Endothelial cell of umbilical vein (primary cell): ENCODE measurements at places on chromosomes 3 and 15. TPM values are rescaled to one million over a fixed set of nuclear protein-coding genes. Genes with fewer than 3 reads are reported as not detected.

- no peaks in the 10 kb centered on the region for H3K36me3 ChIP-seq
- peaks cover 16% of the 10 kb centered on the region for H3K4me1 ChIP-seq
- H3K27me3 ChIP-seq: no peaks in the 10 kb centered on the region
- no peak overlapping the region for H3K4me3 ChIP-seq
- no peak for DNase-seq
These were observed 77.0 kb downstream of the ITGA11 start for GRCh38 chr15:68354923-68355322.

- H3K27me3 ChIP-seq: no peaks in the 10 kb centered on the region
- no peaks in the 10 kb centered on the region for H3K36me3 ChIP-seq
- H3K4me3 ChIP-seq: no peak overlapping the region
- no peak for DNase-seq
These were observed 270.9 kb downstream of the ERC2 start for GRCh38 chr3:56197259-56197965.

DNA sequence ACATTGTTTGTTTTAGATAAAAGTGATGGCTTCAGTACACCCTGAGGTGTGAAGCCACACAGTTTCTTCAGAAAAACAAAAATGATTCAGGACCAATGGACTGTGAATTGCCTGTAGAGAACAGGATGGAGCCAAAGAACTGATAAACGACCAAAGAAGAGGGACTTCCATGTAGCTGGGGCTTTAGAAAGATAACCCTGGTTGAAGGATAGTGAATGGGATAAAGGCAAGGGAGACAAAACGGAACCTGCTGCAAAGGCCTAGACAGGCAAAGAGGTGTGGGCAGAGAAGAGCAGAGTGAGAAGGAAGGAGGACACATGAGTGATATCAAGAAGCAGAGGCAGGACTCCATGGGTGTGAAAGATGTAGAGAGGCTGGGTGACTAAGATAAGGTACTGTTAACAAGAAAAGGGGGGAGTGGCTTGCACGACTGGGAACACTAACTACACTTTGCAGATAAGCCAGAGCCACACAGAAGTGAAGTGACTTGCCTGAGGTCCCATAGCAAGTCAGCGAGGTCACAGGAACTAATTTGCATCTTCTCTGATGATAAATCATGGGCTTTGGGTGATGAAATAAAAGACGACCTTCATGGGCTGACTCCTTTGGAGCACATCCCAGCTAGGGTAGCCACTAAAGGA, 44.3 kb downstream of the RAB6B start:
- H3K27me3 ChIP-seq: no peaks in the 10 kb centered on the region
- no peak overlapping the region for H3K4me3 ChIP-seq
- H3K27ac ChIP-seq: no peak overlapping the region
- H3K36me3 ChIP-seq: no peaks in the 10 kb centered on the region
- no peak for DNase-seq
- H3K4me1 ChIP-seq: no peaks in the 10 kb centered on the region

GRCh38 chr3:145857956-145858355, 303.0 kb downstream of the PLOD2 start:
- no peak overlapping the region for H3K27ac ChIP-seq
- H3K36me3 ChIP-seq: no peaks in the 10 kb centered on the region
- no peaks in the 10 kb centered on the region for H3K27me3 ChIP-seq
- DNase-seq: peak; percentile 71
- no peaks in the 10 kb centered on the region for H3K4me1 ChIP-seq
- H3K4me3 ChIP-seq: no peak overlapping the region

DNA sequence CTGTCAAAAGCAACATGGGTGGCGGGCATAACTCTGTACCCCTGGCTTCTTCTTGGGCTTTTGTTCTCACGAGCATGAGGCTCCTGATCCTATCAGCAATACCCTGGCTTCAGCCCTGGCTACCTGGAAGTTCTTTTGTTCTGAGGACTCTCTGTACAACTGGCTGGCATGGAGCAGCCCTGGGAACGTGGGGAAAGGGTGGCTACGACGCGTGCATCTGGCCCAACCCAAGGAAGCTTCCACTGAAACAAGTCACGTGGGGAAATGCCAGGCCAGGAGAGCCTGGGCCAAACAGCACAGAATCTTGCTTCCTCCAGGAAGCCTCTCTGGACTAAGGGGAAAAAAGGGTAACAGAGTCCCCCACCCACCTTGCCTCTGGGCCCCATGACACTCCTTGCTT, 22.7 kb upstream of the ATP2B2 start:
- no peak for DNase-seq
- no peaks in the 10 kb centered on the region for H3K27me3 ChIP-seq
- no peaks in the 10 kb centered on the region for H3K36me3 ChIP-seq
- H3K4me3 ChIP-seq: no peak overlapping the region

- H3K36me3 ChIP-seq: no peaks in the 10 kb centered on the region
- no peak overlapping the region for H3K4me3 ChIP-seq
- H3K27ac ChIP-seq: no peak overlapping the region
These were observed 318.7 kb downstream of the FOXP1 start for GRCh38 chr3:71264840-71265239.

- no peaks in the 10 kb centered on the region for H3K36me3 ChIP-seq
- no peaks in the 10 kb centered on the region for H3K4me1 ChIP-seq
- no peaks in the 10 kb centered on the region for H3K27me3 ChIP-seq
- H3K4me3 ChIP-seq: no peak overlapping the region
These were observed 12.1 kb downstream of the FMN1 start for GRCh38 chr15:33182278-33182905.

DNA sequence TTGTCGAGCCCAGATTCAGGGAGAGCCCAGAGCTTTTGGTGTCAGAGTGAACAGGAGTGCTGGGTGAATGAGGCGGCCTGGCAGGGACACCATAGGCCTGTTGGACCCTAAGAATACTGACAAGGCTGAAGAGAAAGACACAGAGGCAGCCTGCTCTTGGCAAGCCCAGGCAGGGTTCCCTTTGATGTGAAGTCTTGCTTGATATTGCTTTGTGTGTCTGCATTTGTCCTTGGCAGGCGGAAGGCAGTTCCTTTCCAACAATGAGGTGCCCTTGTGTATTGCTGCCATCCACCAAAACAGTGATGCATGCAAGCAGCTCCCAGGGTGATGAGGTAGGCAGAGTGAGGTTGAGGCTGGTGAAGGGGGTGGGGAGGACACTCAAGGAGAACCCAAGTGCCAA, 152.7 kb upstream of the TSC22D2 start:
- H3K4me1 ChIP-seq: peaks cover 32% of the 10 kb centered on the region
- DNase-seq: no peak
- H3K36me3 ChIP-seq: no peaks in the 10 kb centered on the region
- H3K27ac ChIP-seq: no peak overlapping the region

DNA sequence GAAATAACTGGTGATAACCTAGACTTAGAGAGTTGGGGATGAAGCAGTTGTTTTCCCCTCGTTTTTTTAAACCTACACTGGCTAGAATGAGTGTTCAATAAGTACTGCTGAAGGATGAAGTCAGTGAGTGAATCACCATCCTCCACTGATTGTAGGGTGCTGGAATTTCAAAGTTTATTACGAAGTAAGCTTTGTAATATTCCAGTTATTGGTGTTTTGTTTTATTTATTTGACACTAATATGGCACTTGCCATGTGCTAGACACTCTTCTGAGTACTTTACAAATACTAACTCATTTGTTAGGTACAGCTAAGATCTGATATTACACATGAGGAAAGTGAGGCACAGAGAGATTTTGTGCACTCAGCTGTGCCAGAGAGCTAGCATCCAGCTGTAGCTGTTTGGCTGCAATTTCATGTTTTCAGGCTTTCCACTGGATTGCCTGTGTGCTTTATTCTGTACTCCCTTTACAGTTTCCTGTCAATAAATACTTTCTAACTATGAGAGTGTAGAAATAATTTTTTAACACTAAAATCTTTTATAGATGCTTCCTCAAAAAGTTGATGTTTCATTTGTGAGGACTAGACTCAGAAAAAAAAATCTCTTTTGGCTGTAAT, 5.8 kb downstream of the MAP2K5 start:
- H3K4me1 ChIP-seq: peaks cover 3% of the 10 kb centered on the region
- H3K27me3 ChIP-seq: no peaks in the 10 kb centered on the region
- no peak for DNase-seq
- H3K4me3 ChIP-seq: no peak overlapping the region

- H3K27me3 ChIP-seq: no peaks in the 10 kb centered on the region
- H3K27ac ChIP-seq: no peak overlapping the region
- no peak overlapping the region for H3K4me3 ChIP-seq
- no peaks in the 10 kb centered on the region for H3K36me3 ChIP-seq
These were observed 141.2 kb upstream of the LINGO1 start for GRCh38 chr15:77773903-77774302.

- no peak for DNase-seq
- H3K27ac ChIP-seq: no peak overlapping the region
- H3K4me1 ChIP-seq: peaks cover 15% of the 10 kb centered on the region
- no peaks in the 10 kb centered on the region for H3K27me3 ChIP-seq
- H3K4me3 ChIP-seq: no peak overlapping the region
These were observed 128.2 kb downstream of the SUCLG2 start for GRCh38 chr3:67526246-67526645.

- no peaks in the 10 kb centered on the region for H3K27me3 ChIP-seq
- peak; percentile 76 for DNase-seq
- H3K4me3 ChIP-seq: no peak overlapping the region
- no peak overlapping the region for H3K27ac ChIP-seq
These were observed 32.8 kb downstream of the ZNF589 start for GRCh38 chr3:48273594-48274211.

DNA sequence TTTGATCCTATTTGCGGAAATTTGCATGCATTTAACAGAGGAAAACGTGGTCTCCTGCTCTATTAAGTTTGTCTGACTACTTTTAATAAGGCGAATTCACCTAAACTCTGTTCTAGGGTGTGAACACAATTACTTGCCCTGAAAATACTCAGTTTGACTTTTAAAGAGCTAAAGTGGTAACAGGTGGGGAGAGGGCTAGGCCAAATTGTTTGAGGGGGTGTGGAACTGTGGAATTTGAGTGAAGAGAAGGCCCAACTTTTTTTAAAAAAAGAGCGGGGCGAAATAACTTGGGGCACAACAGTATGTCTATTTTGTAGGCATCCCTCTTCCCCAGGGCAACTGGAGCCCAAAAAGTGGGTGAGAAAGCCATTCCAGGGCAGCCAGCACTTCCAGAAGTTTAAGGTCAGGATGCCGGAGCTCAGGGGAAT, 580 bp upstream of the FXR1 start:
- peaks cover 3% of the 10 kb centered on the region for H3K36me3 ChIP-seq
- DNase-seq: no peak
- H3K4me3 ChIP-seq: peak overlapping the region; percentile 81
- peak overlapping the region; percentile 92 for H3K27ac ChIP-seq
- peaks cover 16% of the 10 kb centered on the region for H3K4me1 ChIP-seq

DNA sequence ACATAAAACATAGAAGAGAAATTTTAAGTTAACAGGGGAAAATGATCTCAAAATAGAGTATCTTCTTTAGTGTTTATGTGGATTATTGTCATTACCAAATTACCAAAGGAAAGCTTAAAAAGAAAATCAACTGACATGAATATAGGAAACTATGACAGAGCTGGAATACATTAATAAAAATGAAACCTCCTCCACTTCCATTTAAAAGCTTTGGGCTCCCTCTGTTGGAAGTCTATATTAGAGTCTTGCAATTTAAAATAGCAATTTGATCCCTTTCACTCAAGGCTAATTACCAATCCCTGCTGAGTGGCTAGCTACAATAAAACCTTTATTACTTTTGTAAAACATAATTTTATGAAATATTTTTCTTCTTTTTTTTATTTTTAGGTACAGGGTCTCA, 61.4 kb upstream of the IMPG2 start:
- no peak overlapping the region for H3K27ac ChIP-seq
- H3K36me3 ChIP-seq: no peaks in the 10 kb centered on the region
- no peak overlapping the region for H3K4me3 ChIP-seq
- no peaks in the 10 kb centered on the region for H3K27me3 ChIP-seq

- peak overlapping the region; percentile 98 for H3K4me3 ChIP-seq
- no peak for DNase-seq
- no peaks in the 10 kb centered on the region for H3K27me3 ChIP-seq
- H3K4me1 ChIP-seq: peaks cover 19% of the 10 kb centered on the region
- no peaks in the 10 kb centered on the region for H3K36me3 ChIP-seq
- H3K27ac ChIP-seq: no peak overlapping the region
These were observed 1.9 kb downstream of the TOP2B start for GRCh38 chr3:25662736-25663320.

DNA sequence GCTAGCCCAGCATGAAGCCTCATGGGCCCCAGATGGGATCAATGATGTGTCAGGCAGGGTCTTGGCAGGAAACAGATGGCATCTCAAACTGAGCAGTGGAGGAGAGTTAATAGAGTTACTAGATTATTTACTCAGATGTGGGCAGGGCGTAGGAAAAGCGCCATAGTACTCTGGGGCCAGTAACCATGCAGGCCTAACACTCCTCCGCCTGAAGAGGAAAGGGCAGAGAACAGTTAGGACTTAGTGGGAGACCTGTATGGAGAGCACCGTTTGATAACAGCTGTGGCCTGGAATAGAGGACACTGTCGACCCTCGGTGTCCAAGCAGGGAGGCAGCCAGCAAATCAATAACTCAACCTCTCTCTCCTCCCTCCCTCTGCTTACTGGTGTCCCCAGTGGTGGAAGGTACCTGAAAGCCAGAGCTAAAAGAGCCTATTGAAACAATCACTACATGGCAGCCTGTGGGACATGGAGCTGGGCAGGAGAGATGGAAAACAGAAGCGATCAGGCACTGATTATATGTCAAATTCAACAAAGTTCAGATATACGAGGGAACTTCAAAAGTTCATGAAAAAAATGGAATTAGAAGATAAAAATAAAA, 111.4 kb upstream of the CCNL1 start:
- H3K36me3 ChIP-seq: no peaks in the 10 kb centered on the region
- no peak overlapping the region for H3K4me3 ChIP-seq
- no peak overlapping the region for H3K27ac ChIP-seq
- no peak for DNase-seq
- H3K4me1 ChIP-seq: no peaks in the 10 kb centered on the region

- peak; percentile 73 for DNase-seq
- peak overlapping the region; percentile 25 for H3K27ac ChIP-seq
- H3K4me3 ChIP-seq: peak overlapping the region; percentile 66
- H3K4me1 ChIP-seq: peaks cover 19% of the 10 kb centered on the region
- no peaks in the 10 kb centered on the region for H3K36me3 ChIP-seq
- H3K27me3 ChIP-seq: no peaks in the 10 kb centered on the region
These were observed 1.4 kb downstream of the CRTAP start for GRCh38 chr3:33115024-33115768.

GRCh38 chr3:49081429-49081828, 12.4 kb downstream of the QRICH1 start:
- H3K4me3 ChIP-seq: no peak overlapping the region
- H3K27ac ChIP-seq: no peak overlapping the region
- H3K4me1 ChIP-seq: no peaks in the 10 kb centered on the region
- H3K36me3 ChIP-seq: peaks cover 6% of the 10 kb centered on the region
- no peaks in the 10 kb centered on the region for H3K27me3 ChIP-seq

GRCh38 chr3:191085091-191085490, 114.0 kb upstream of the OSTN start:
- no peaks in the 10 kb centered on the region for H3K4me1 ChIP-seq
- no peak for DNase-seq
- no peaks in the 10 kb centered on the region for H3K27me3 ChIP-seq
- no peak overlapping the region for H3K27ac ChIP-seq
- H3K36me3 ChIP-seq: no peaks in the 10 kb centered on the region
- H3K4me3 ChIP-seq: no peak overlapping the region

The ITIH3 gene
- not detected in 2 replicates for total RNA-seq

The CCDC14 gene
- 46.3 and 47.5 TPM in 2 replicates for total RNA-seq

The BFSP2 gene
- total RNA-seq: not detected in 2 replicates

The GABRB3 gene
- 0.85 TPM in 1 of 2 replicates, not detected in the other for total RNA-seq

The LRRIQ4 gene
- total RNA-seq: not detected in 2 replicates

The P2RY12 gene
- not detected in 2 replicates for total RNA-seq

The PSTPIP1 gene
- total RNA-seq: not detected in 2 replicates

The TM4SF4 gene
- not detected in 2 replicates for total RNA-seq

The NIT2 gene
- total RNA-seq: 20.5 and 29.1 TPM in 2 replicates

The RASGRP1 gene
- 0.38 TPM in 1 of 2 replicates, not detected in the other for total RNA-seq

The NTRK3 gene
- not detected in 2 replicates for total RNA-seq

The ETFA gene
- 116 and 123 TPM in 2 replicates for total RNA-seq

The LRRN1 gene
- total RNA-seq: not detected in 2 replicates
